ENCODE measurements at places on chromosomes 6 and 20.
A peak's percentile ranks its signal among the peaks of the same experiment; 100 is the strongest.

DNA sequence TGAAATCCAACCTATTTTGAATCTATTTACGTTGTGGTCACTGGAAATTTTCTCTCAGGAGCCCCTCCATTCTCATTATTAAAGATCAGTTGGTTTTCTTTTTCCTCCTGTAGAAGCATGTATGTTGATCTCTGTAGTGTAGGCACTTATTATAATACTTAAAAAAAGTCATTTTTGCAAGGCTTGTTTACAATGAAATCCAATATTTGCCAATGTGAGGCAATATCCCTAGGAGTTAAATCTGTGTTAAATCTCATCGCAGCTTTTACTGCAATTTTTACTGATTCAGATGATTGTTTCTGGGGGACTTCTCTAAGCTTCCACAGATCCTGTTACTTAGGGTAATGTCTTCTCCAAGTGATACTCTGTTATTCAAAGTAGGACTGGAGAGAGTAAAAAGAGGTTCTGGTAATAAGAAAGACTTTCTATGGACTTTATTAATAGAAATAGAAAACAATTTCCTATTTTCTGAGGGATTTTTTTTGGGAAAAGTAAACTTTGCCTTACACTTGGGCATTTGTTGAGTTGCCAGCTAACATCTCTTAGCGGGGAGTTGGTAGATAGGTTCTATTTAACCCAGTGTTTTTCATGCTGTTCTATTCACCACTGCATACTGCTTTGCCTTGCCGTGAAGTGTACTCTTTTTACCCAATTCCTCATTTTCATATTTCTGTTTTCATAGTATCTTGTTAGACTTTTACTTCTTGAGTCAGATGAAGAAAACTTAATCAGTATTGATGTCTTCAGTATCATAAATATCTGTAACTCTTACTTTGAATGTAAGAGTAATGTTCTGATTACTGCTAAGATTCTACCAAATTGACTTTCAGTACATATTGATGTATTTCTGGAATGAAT lies 48.6 kb downstream of the CDKAL1 start:
- DNase-seq: no peak

DNA sequence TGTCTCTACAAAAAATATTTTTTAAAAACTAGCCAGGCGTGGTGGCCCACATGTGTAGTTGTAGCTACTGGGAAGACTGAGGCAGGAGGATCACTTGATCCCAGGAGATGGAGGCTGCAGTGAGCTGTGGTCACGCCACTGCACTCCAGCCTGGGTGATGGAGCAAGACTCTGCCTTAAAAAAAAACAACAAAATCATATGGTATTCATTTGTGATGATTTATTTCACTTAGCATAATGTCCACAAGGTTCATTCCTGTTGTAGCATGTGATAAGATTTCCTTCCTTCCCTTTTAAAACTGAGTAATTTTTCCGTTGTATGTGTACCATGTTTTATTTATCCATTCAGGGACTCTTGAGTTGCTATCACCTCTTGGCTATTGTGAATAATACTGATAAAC lies 26.2 kb downstream of the TMEM170B start:
- DNase-seq: no peak

- no peak for DNase-seq
Observed at GRCh38 chr6:117008618-117009017, 131.6 kb downstream of the RFX6 start.

DNA sequence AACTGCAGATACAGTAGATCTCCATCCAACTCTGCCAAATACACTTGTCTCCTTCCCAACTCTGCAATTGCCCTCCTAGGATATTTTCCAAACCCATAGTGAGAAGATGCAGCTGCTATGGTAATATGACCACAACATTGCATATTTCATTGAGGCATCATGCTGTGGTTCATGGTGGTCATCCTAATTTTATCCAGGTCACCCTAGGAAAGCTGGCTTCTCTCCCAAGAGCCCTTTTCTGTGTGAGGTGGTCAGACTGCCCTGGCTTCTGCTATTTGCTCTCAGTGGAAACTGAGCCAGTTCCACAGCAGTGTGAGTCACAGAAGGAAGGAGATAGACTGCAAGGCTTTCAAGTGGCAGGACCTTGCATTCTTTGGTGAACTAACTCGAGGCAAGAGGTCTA lies 5.5 kb downstream of the OGFRL1 start:
- peak; percentile 20 for DNase-seq

GRCh38 chr6:30360139-30360538 lies 15.2 kb downstream of the RPP21 start:
- no peak for DNase-seq

GRCh38 chr6:165586706-165587105 lies 76.3 kb downstream of the PDE10A start:
- DNase-seq: no peak

- peak; percentile 25 for DNase-seq
Observed at GRCh38 chr6:150403458-150404246, 34.8 kb downstream of the IYD start.

DNA sequence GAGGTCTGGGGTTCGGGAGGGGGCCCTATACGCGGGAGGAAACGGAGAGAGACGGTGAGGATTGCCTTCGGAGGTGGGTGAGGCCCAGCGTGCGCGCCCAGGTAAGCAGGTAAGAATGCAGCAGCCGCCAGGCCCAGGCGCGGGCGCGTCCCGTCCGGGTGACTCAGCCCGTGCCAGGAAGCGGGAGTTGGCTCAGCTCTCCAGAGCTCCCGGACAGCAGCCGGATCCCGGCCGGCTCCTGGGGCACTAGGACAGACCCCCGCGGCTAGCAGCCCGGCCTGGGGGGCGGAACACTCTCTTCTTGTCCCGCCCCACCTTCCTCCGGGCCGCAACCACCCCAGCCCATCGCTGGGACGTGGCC lies 1.5 kb upstream of the MDFI start:
- DNase-seq: peak; percentile 89

DNA sequence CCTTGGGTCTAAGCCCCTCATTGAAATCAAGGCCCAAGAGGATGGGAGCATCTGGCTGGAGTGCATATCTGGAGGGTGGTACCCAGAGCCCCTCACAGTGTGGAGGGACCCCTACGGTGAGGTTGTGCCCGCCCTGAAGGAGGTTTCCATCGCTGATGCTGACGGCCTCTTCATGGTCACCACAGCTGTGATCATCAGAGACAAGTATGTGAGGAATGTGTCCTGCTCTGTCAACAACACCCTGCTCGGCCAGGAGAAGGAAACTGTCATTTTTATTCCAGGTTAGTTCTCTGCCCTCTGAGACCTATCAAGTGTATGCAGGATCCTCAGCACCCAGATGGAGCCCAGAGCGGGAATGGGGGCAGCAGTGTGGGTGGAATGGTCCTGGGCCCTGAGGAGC lies 5.1 kb downstream of the BTN2A2 start:
- DNase-seq: no peak

DNA sequence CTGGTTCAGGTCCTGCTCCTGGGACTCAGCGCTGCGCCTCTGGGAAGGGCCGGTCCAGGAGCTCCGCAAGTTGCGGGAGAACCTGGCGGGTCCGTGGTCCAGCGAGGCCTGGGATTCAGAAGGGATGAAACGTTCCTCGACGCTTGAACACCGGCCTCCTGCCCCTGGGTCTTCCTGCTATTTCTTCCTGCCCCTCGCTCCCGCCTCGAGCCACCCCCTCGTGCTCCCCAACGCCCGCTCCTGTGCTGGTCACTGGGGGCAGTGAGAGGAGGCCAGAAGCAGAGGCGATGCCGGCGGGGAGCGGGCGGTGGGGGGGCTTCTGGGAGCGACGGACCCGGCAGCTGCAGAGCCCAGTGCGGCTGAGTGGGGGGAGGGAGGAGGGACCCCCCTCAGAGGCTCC lies 20.8 kb upstream of the KIF25 start:
- no peak for DNase-seq

- no peak for DNase-seq
Observed at GRCh38 chr6:169559592-169559991, 142.2 kb downstream of the WDR27 start.

GRCh38 chr6:5636210-5637030 lies 370.3 kb downstream of the NRN1 start:
- DNase-seq: no peak

DNA sequence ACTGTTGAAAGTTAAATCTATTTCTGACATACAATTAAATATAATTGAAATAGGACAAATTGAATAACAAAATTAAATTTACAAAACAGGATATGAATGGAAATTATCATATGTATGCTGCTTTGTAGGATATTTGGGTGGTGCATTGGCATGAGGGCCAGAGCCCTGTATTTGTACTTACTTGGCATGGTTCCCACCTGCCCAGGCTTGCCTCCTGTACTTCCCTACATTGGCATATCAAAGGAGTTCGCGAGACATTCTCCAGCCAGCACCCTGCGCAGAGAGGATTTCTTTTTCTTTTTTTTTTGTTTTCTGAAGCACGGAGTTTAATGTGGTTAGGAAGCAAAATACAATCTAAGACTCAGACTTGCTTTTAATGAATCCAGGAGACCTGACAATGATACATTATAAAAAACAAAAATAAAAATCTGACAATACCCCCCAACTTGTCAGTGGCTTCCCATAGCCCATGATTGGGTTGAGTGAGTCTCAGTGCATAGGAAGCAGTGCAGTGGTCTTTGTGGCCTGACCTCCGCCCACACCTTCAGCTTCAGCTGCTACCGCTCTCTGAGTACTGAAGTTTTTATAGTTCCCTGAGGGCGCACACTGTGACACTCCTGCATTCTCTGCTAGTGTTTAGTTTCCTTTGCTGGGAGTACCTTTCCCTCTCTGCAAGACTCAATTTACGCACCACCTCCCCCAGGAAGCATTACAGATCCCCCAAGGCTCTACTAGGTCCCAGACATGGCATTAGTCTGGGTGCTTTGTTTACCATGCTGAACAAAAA lies 440.8 kb downstream of the UTRN start:
- no peak for DNase-seq

DNA sequence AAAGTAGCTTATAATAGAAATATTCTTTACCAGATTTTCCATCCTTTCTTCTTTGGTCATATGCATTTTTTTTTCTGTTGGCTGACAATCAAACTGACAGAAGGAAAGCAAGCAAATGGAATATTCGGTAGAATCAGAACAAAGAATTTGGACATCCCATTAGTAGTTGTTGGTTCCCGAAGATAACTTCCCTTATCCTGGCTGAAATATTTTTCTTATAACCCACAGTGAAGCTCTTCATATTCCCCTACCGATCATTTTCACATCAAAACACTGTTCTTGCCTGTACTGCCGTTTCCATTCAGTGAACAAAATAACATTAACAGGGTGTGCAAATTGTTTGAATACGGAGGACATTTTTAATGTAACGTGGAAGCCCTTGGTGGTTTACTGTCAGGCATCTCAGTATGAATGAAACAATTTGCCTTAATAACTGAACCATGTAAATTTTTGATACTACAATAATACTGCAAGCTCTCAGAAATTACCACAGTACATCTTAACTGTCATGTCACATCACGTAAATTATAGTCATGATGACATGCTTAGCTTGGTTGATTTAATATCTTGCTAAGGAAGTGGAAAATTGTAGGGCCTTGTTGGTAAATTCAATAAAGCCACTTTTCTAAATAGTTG lies 311.5 kb downstream of the LAMA2 start:
- DNase-seq: no peak

GRCh38 chr20:54619181-54619580 lies 143.8 kb downstream of the DOK5 start:
- no peak for DNase-seq

GRCh38 chr6:110329714-110330436 lies 28.3 kb downstream of the METTL24 start:
- DNase-seq: no peak

- no peak for DNase-seq
Observed at GRCh38 chr20:62999580-62999979, 7.2 kb downstream of the BHLHE23 start.

GRCh38 chr6:79557673-79558467 lies 20.6 kb upstream of the LCA5 start:
- no peak for DNase-seq

GRCh38 chr20:13677241-13677640 lies 38.5 kb upstream of the TASP1 start:
- no peak for DNase-seq

Measured in LoVo (cell line).